Amniotic epithelial cell (primary cell): ENCODE measurements at places on chromosomes 11 and 22.

DNA sequence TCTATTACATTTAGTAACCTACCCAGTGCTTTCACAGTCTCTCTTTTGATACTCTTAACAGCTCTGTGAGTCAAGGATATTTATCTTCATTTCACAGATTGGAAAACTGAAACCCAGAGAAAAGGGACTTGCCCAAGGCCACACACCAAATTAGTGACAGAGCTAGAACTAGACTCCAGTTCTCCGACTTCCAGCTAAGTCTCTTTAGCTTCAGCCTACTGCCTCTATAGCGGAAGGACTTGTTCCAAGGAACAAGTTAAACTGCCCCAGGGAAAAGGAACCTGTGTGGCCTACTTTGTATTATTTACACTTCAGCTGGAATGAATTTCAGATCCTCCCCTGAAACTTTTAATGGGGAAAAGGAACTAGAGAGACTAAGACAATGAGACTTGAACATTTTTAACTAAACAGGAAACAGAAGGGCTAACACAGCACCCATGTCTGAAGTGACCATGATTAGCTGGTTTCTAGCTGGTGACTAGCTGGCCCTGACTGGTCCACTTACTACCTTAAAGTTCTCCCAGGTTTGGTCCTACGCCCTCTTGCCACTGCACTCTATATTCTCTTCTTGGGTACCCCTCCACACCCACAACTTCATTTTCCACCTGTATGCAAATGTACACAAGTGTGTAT is 1.3 kb downstream of the LRRC51 start:
- no peak for DNase-seq

GRCh38 chr22:17891481-17892167 is 117.4 kb upstream of the BID start:
- no peak for DNase-seq

GRCh38 chr11:13831696-13832095 is 130.8 kb upstream of the SPON1 start:
- no peak for DNase-seq

- peak; percentile 21 for DNase-seq
Observed at GRCh38 chr11:113204280-113204679, 110.1 kb upstream of the TTC12 start.

GRCh38 chr22:42717197-42717928 is 3.3 kb downstream of the A4GALT start:
- DNase-seq = peak; percentile 59

DNA sequence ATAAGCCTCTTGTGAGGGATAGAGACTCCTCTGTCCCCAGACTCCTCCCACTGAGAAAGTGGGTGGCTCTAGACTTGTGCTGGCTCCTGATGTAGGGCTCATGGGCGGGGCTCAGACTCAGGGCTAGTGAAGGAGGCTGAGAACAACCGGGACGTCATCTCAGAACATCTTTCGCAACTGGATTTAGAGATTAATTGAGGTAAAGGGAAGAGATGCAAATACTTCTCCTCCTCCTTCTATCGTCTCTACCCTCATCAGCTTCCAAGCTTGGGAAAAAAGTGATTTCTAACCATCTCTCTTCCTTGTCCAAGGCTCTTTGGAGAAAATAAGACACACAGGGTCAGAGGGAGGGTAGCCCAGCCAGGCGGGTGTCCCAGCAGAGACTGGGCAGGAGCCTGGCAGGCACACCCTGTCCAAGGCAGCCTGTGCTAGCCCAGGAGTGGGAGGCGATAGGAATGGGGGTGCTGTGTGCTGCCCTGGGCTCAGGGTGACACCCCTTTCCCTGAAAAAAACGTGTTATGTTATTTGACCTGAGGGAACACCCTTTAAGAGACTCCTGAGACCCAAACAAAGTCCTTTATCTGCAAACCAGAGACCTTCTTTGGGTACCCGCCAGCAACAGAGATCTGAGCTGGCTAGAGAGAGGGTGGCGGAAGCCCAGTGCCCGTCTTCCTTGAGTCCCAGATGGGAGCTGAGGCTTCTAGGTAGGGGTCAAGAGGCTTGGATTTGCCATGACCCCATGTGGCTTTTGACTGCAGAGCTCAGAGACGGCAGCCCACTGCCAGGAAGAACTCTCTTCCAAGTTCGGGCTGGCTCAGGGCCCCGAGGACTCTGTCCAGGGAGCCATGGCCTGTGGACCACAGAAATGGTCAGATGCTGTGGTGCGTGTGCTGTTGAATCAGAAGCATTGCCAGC is 160.9 kb downstream of the ADAMTS15 start:
- DNase-seq = peak; percentile 94

GRCh38 chr11:119025978-119026766 is 4.5 kb downstream of the SLC37A4 start:
- no peak for DNase-seq

DNA sequence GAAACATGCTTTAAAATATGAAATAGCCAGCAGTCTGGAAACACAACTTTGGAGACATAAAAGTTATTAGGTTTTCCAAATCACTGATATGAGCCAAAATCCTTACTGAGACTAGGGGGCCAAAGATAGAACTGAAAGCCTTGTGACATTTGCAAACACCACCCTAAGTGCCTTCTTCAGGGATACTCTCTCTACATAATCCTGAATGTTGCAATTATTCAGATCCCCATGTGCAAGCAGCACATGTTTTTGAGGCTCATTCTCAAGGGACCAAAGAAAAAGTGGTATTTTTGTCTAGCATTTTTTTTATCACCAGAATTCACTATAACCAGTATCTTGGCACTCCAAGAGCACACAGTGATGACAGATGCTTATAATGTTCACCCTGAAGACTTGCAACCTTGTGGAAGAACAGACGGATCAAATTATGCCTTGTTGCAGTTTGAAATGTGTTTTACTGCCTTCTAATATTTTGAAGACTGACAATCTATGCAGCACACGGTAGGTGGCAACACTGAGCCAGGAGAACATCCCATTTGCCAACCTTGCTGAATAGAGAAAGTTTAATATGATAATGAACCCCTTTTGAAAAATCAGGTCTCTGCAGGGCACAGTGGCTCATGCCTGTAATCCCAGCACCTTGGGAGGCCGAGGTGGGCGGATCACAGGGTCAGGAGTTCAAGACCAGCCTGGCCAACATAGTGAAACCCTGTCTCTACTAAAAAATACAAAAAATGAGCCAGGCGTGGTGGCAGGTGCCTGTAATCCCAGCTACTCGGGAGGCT is 78.5 kb downstream of the PLEKHA7 start:
- peak; percentile 40 for DNase-seq

GRCh38 chr11:1232883-1233321 is 10.0 kb downstream of the MUC5B start:
- DNase-seq = no peak

- no peak for DNase-seq
Observed at GRCh38 chr11:10382518-10382917, 72.5 kb upstream of the AMPD3 start.

- DNase-seq = peak; percentile 25
Observed at GRCh38 chr11:120547316-120547715, 35.8 kb downstream of the GRIK4 start.

DNA sequence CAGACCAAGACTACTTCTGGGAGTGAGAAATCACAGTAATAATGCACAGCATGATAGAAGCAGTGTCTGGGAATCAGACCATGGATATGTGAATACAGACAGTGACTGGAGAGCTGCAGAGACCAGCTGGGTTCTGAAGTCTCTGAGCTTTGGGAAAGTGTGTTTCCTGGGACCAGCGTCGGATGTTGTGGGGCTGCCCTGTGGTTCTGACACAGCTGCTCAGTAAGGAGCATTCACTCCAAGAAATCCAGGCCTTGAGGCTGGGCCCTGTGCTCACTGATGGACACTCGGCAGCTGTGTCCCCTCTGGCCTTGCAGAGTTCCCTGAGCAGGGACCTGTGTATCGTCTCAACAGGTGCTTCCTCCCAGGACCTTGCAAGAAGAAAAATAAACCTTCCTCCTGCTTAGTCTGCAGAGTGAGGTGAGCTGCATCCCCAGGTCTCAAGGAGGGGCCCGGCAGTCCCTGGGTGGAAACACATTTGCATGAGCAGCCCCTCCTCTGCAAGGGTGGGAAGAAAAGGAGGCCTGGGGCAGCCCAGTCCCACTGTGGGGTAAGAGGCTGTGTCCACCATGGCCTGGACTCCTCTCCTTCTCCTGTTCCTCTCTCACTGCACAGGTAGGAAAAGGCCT is 107.9 kb downstream of the VPREB1 start:
- no peak for DNase-seq

GRCh38 chr11:103650330-103650729 is 386.1 kb upstream of the DDI1 start:
- DNase-seq = no peak

GRCh38 chr11:64034411-64034811 is 1.3 kb upstream of the FLRT1 start:
- no peak for DNase-seq

DNA sequence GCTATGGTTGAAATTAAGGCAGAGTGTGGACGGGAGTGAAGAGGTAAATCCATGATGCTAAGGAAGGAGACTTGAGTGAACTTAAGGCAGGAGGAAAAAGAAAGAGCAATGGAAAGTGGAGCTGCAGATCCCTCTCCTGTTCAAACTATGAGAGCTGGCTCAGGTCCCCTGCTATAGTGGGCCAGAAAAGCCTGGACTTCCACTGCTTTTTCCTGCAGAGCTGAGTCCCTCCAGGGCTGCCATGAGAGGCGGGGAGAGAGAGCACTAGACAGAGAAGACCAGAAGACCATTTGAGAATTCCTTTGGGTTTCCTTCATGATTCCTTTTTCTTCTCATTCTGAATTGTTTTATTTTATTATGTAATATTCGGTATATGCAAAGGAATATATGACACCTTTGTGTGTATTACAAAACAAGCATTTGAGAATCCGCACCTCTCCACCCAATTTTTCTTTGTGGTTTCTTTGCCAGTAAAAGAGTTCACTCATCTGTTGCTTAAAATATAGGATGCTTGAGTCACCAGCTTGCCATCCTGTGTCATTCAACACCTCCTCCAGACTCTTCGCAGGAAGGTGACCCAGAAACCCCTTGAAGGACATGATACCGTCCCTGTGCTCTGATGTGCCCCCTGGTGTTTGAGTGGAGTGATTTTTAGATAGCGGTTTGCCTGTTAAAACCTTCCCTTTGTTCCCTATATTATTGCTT is 24.4 kb downstream of the SREBF2 start:
- DNase-seq = peak; percentile 50

- no peak for DNase-seq
Observed at GRCh38 chr11:30483056-30483455, 103.1 kb downstream of the MPPED2 start.

- no peak for DNase-seq
Observed at GRCh38 chr11:27405134-27405533, 42.1 kb upstream of the CCDC34 start.

DNA sequence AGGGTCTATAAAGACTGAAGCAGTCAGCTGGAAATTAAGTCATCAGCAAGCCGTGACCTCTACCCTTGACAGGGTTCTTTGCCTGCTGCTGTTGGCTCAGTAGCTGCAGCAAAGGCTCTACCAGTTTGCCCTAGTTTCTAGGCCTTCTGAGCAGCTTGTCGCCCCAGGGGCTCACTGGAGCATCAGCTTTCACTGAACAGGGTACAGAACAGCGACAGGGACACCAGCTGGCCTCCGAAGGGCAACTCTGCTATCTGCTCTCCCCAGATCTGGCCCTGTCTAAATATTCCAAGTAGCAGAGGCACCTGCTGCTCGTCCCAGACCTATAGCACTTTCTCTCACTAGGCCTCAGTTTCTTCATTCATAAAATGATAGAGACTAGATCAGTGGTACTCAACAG is 42.4 kb downstream of the SMCO4 start:
- DNase-seq = no peak

GRCh38 chr22:30790366-30790765 is 95.7 kb downstream of the OSBP2 start:
- no peak for DNase-seq

DNA sequence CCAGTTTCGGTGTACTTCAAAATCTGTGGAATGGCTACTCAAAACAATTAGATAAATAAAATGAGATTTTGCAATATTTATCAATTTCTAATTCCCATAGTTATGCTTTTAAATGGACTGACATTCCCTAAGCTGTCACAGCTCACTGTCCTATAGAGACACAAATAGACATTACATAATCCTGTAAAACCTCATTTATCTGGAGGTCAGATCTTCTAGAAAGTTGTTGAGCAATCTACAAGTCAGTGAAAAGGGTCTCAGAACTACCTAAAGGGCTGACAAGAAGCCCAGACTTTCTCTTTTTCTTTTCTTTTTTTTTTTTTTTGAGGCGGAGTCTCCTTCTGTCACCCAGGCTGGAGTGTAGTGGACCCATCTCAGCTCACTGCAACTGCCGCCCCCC is 12.0 kb downstream of the ALG8 start:
- DNase-seq = no peak

DNA sequence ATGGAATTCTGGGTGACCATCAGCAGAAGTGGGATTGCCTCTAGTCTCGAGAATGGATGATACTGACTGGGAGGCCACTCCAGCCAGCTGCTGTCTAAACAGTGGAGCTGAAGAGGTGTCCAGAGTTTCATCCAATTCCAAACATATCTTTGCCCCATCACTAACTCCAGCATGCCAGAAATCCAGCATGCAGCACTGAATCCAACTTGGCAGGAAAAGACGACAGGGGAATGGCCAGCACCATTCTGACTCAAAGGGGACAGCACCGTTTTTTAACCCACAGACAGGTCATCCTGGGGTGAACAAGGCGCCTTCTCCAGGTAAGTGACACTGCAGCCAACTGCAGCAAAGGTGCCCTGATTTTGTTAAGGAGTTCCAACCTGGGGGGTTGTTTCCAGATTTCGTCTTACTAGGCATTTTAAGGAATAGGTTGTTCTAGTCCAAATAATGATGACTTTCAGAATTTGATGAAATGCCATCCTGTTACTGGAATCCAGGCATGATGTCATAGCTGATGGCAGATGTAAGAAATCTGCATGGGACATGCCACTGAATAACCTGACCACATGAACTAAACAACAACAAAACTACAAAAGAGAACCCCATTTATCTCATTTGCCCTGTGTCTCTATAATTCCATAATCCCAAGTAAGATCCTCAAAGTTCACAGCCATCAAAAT is 32.3 kb downstream of the FEZ1 start:
- no peak for DNase-seq

DNA sequence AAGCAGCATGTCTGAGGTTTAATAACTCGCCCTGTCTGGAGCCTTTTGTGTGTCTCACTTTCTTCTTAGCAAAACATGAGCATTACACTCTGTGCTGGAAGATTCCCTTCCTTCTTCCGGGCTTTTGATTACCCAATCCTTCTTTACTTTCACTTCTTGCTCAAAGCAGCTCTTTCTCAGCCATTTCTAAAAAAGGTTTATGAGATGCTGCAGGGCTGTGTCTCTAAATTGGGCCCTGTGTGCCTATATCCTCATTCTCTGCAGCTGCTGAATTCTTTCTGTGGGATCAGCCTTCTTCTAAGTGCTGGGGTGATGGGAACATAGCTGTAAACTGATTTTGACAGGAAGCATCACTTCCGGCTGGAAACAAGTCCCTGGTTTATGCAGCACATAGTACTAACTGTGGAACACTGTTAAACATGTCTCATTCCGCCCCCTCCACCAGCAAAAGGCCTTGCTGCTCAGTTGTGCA is 71.8 kb downstream of the PIWIL4 start:
- DNase-seq = peak; percentile 75

- no peak for DNase-seq
Observed at GRCh38 chr11:40877256-40877655, 582.2 kb downstream of the LRRC4C start.

- no peak for DNase-seq
Observed at GRCh38 chr11:18065572-18065971, 19.5 kb upstream of the TPH1 start.
